RPMI8226 (cell line): ENCODE measurements at places on chromosomes 11 and 22.
A peak's percentile ranks its signal among the peaks of the same experiment; 100 is the strongest.

DNA sequence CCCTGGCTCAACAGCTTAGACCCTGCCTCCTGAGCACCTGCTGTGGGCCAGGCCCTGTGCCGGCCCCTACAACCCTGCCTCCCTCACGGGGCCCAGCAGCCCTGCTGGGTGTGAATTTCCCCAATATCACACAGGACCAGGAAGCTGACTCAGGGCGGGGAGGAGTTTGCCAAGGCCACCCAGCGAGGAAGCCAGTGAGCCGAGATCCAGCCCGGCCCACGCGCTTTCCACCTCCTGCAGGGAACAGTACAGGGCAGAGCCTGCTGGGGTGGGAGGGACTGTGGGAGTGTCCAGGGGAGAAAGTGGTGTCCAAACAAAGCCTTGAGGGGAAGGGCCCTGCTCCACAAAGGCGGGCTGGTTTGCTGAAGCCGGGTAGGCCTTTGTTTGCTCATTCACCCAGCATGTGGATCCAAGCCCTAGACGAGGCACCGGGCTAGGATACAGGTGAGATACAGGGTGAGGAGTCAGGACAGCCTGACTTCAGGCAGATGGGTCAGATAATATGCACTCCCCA, 26.8 kb downstream of the RPL3 start:
- DNase-seq = peak; percentile 25

GRCh38 chr11:9386086-9386485, 1.6 kb downstream of the IPO7 start:
- DNase-seq = no peak

GRCh38 chr11:4808476-4808875, 4.3 kb upstream of the OR52R1 start:
- DNase-seq = no peak

- DNase-seq = no peak
Observed at GRCh38 chr11:120574876-120575275, 63.3 kb downstream of the GRIK4 start.

DNA sequence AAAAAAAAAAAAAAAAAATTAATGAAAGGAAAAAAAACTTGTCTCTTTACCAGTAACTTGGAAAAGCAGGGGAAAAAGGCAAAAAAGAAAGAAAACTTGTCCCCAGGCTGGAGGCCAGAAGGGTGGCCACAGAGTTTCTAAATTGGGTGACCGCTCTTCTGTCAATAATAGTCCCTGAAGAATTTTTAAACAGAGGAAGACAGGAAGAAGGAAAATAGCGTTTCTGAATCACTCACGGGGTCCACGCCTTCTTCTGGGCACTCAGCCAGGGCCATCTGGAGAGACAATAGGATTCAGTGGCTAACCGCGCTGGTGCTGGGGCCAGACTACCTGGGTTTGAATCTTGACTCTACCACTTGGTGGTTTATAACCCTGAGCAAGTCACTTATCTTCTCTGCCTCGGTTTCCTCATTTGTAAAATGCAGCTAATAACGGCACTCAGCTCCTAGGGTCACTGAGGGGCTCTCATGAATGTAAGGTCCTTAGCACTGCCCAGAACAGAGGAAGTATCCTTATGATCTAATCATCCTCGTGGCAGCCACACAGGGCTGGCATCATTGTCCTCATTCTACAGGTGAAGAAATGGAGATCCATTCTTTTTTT, 7.0 kb downstream of the C11orf86 start:
- peak; percentile 97 for DNase-seq

DNA sequence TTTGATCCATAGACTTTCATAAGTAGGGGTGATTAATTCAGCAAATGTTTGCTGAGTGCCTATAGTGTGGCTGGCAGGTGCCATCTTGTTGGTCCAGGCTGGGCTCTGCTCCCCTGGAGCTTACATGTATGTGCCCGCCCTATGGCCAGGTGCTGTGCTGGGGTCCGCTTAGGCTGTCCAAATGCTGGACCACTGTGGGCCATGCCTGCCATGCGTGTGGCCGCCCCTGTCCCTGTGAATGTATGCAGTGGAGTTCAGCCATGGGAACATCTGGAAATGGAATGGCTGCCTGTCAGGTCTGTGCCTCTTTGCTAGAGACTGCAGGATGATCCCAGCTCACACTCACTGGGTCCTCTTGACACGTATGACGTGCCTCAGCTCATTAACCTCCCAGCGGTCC, 594.6 kb downstream of the TBC1D22A start:
- DNase-seq = no peak

DNA sequence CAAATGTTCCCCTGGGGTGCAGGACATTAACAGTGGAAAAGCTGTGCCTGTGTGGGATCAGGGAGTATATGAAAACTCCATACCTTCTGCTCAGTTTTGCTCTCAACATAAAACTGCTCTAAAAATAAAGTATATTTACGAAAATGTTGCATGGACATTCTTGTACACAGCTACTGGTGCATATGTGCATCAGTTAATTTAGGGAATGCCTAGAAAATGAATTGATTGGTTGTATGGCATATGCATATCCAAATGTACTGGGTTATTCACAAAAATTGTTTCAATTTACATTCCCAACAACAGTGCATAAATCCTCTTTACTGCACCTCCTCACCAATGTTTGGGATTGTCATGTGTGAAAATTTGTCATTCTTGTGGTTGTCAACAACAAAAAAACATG, 251.1 kb upstream of the MPPED2 start:
- DNase-seq = no peak

GRCh38 chr11:123601136-123601535, 53.3 kb downstream of the SCN3B start:
- DNase-seq = no peak

GRCh38 chr11:77418155-77418970, 55.5 kb downstream of the PAK1 start:
- DNase-seq = peak; percentile 4

DNA sequence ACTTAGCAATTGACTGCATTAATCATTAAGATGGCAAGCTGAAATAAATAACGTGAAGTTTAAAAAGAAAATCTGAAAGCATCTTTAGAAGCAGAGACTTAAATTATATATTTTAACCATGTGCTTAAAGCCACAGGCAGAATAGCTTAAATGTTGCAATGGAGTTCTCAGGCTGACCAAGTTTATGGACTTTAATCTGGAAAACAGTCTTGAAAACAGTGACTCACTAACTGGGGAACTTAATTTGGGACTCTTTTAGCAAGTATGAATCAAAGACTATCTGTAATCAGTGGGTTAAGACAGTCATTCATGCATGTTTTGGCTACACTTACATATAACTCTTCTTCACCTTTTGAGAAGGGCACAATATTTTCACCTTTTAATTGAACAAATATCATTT, 12.6 kb upstream of the GLYATL1 start:
- DNase-seq = no peak

GRCh38 chr11:105381941-105382340, 227.9 kb upstream of the GRIA4 start:
- DNase-seq = no peak

GRCh38 chr11:30583476-30584280, 2.5 kb downstream of the MPPED2 start:
- DNase-seq = no peak

DNA sequence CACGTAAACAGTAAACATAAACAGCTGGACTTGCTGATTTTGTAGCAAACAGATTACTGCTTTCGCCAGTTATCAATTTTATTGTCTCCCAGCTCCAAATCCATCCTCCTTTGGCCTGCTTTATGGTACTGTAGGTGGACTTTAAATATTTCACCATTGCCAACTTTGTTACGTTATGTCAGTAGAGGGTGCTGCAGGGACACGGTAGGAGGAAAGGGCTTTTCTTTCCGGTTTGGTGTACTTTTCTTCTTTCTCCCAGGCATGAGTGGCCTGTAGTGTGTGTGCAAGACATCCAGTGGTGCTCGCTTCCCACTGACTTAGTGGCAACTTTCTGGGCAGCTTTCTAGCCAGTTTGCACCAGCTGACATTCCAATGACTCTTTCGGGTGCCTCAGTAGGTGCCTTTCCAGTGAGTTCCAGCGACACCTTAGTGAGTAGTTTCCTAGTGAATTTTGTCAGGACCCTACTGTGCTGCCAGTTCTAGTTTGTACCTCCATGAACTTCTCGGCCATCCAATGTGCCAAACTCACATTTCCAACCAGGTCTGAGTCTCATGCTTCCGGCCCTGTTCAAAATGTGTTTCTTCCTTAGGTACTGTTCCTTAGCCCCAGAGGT, 267.6 kb upstream of the TENM4 start:
- DNase-seq = peak; percentile 52

DNA sequence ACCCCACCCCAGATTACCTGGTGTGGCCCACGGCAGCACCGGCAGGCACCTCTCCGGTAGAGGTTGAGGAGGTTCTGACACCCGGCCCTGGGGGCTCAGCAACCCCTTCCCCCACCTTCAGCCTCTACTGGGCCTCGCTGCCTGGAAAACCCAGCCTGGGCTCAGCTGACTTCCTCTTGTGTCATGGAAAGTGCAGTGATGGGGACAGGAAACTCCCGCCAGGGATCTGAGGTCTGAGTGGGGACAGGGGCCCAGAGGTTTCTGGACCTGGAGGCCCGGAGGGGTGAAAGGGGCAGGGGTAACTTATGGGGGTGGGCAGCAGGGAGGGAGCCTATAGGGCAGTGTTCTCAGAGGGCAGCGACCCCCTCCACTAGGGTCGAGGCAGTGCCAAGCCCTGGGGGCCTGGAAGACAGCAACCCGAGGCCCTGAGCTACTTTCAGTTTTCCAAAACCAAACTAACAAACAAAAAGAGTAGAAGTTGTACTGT, 10.0 kb upstream of the CD5 start:
- no peak for DNase-seq

GRCh38 chr11:78533399-78533798, 41.3 kb downstream of the NARS2 start:
- DNase-seq = peak; percentile 41

DNA sequence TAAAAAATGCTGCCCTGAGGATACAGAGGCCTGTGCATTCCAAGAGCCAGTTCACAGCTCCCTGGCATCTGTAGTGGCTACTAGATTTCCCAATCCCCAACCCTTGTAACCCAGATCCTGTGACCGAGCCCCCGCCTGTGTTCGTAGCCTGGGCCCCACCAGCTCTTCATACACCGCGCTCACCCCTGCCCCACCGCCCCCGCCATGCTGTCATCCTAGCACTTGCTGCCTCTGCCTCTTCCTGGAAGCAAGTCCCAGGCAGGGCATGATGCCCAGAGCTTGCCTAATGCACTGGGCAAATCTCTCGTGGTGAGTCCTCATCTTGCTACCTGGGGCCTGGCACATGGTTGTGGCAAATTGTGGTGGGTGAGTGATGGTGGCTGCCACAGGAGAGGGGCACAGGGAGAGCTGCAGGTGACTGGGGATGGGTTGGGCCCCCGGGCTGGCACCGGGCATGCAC, 7.1 kb downstream of the MGAT3 start:
- no peak for DNase-seq

DNA sequence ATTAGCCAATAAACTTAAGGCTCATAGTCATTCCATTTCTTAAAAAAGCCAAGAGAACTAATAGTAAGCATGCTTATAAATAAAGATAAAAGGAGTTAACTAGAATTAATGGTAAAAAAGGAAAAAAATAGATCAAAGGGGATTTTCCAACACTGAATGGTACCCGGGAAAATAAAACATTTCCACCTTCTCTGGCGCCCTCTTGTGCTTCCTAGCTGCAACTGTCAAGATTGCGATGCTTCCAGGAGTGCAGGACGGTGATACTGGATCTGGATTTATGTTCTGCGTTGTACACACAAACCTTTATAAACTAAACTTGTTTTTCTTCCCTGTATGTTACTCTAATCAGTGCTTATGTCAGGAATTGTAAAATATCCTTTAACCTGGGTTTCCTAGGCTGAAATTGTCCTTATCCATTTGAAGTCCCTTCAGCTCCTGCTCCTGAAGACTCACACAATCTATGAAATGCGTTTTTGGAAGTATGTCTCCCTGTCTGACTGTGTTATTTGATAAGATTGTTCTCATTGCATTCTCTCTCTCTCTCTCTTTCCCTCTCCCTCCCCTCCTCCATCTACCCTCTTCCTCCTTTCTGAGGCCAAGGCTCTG, 9.6 kb upstream of the HTATIP2 start:
- DNase-seq = peak; percentile 37

DNA sequence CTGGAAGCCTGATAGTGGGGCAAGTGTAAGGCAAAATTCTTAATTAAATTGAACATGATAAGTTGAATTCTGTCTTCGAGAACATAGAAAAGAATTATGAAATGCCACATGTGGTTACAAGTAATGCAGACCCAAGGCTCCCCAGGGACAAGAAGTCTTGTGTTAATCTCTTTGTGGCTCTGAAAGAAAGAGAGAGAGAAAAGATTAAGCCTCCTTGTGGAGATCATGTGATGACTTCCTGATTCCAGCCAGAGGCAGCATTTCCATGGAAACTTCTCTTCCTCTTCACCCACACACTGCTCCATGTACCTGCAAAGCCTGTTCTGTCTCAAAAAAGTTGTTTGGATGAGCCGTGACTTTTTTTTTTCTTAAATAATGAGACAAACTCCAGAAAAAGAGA, 1.9 kb upstream of the TYR start:
- DNase-seq = no peak

- no peak for DNase-seq
Observed at GRCh38 chr22:47366026-47366767, 603.7 kb downstream of the TBC1D22A start.

DNA sequence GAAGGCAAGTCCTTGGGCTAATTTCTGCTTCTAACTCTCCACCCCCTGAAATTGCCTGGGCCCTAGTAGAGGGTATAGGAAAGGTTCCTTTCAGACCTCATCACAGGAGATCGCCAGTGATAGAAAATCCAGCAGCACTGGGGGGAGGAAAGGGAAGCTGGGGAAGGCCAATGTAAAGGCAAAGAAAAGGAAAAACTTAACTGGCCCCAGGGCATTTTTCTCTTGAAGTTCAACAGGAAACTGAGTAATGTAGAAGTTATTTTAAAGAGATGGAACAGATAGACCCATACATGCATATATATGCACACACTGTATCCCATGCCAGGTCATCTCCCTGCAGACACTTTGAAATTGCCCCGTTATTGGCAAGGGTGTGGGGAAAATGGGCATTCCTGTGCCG, 134.0 kb downstream of the TRIM44 start:
- no peak for DNase-seq

DNA sequence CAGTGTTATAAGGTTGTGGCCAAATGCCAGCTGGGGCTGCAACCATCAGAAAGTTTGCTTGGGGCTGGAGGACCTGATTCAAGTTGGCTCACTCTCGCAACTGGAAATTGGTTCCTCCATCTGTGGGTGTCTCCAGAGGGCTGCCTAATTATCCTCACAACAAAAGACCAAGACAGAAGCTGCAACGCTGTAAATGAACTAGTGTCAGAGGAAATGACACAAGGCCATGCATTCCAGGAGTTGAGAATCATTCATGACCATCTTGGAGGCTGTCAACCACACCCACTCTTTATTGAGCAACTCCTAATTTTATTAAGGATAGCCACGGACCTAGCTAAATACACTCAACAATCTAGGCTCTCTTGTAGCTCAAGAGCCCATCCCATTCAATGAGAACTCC, 1060.8 kb downstream of the OPCML start:
- DNase-seq = no peak

- DNase-seq = no peak
Observed at GRCh38 chr22:49460091-49460490, 367.6 kb downstream of the BRD1 start.

DNA sequence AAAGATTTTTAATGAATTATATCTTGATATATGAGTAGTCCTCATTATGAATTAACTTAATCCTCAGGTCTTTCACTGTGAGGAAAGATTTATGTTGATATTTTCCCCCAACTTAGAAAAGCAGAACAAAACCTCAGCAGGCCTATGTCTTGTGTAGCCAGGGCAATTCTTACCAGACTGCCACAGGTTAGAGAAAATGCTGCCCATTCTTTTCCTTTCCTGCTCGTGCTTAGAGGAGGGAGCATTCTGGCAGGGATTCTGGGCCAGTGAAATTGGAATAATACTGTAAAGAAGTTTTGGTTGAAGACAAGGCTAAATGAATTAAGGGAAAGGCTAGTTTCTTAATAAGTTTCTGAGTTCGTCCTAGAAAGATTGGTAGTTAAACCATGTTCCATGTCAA, 56.6 kb downstream of the ZNRF3 start:
- DNase-seq = no peak
